ENCODE measurements at places on chromosomes 2 and 18.
A peak's percentile ranks its signal among the peaks of the same experiment; 100 is the strongest.

DNA sequence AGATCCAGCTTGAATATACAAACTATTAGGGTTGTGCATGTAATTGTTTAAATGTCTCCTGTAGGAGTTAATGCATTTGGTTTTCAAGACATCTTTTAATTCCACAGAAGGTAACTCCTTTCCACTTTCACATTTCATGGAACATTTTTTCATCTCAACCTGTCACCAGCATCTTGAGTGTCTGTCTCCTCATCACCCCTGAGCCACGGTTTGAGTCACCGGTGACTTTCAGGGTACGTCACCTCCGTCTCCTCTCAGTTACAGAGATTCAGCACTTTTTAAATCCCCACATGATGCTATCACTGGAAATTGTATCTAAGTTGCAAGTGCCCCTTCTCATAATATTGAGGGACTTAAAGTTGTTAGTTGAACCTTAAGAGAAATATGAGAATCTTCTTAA lies 25.3 kb downstream of the GPR55 start:
- no peak for DNase-seq

- peak; percentile 17 for DNase-seq
Observed at GRCh38 chr2:146661473-146662096, 1183.2 kb upstream of the ACVR2A start.

- no peak for DNase-seq
Observed at GRCh38 chr18:79736846-79737245, 57.2 kb downstream of the CTDP1 start.

DNA sequence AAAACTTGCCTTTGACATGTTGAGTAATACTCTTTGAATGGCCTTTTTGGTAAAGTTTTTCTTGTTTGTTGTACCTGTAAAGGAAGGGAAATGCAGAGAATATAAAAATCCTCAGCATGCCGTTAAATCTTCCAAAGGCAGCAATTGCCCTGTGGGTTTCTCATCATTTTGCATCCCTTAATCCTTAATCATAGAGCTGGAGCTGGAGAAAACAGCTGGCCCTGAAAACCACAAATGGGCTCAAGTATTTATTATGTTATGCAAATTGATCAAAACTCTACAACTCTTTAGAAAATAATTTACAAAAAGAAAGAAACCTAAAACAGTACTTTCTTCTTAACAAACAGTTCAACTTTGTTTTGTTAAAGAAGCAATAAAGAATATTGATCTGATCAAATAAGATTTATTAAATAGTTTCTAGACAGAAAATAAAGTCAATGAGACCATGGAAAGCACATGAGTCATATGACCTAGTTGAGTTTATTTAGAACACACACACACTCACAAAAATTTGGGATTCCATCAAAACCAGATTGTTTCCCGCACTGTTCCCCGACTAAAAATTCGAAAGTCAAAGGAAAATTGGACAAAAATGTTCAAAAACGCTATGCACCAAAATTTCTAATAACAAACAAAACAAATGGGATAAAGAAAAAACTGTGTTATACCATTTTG lies 309.0 kb downstream of the GULP1 start:
- peak; percentile 17 for DNase-seq

- DNase-seq, result no peak
Observed at GRCh38 chr2:39733070-39733674, 45.9 kb downstream of the THUMPD2 start.

DNA sequence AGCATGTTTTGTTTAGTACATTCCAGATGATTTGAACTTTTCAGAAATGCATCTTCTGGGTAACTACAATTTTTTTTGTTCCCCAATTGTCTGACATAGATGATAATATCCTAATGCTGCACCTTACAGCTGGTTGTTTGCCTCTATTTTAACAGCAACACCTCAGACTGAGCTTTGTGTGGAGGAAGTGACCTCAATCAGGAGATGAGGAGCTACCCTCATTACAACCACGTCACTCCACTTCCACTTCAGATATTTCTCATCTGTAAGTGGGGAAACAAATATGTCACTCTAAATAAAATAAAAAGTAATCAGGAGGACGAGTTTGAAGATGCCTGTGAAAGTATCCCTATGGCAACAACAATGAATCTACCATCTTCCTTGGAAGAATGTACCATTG lies 12.1 kb upstream of the SRSF7 start:
- no peak for DNase-seq

DNA sequence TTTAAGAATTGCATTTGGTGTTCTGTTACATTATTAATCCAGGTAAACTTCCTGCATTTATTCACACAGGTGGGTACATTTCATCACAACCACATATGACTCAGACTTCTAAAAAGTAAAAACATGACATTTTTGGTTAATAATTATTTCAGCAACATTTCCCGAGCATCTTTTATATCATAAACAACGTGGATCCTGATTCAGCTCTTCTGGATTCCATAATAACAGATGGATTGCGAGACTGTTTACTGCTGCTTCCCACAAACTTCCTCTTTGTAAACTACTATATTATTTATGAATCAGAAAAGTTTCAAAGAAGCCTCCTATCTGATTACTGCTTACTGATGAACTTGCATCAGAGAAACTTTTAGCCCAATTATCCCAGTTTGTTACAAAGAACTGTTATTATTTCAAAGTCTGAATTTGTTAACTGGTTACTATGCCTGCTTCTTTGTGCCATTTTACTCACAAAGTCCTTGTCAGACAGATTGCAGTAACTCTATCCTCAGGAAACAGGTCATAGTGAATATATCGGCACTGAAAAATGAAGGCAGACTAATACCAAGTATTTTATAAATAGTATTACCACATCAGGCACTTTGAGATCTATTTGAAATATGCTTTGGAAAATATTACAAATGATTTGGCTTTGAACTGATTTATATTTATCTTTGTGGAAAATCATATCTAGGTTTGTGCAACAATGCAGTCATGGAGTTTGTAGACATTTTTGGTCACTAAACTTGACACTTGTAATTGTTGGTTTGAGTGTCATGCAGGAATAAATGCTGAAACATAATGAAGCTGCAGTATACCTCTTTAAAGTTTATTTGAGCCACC lies 511.6 kb downstream of the PLCL1 start:
- no peak for DNase-seq

DNA sequence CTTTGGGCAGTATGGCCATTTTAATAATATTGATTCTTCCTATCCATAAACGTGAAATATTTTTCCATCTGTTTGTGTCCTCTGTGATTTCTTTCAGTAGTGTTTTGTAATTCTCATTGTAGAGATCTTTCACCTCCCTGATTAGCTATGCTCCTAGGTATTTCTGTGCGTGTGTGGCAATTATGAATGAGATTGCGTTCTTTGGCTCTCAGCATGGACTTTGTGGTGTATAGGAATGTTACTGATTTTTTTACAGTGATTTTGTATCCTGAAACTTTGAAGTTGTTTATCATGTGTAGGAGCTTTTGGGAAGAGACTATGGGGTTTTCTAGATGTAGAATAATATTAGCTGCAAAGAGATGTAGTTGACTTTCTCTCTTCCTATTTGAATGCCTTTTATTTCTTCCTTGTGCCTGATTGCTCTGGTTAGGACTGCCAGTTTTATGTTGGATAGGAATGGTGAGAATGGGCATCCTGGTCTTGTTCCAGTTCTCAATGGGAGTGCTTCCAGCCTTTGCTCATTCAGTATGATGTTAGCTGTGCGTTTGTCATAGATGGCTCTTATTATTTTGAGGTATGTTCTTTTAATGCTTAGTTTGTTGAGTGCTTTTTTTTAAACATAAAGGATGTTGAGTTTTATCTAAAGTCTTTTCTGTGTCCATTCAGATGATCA lies 27.0 kb upstream of the THUMPD2 start:
- DNase-seq, result no peak

DNA sequence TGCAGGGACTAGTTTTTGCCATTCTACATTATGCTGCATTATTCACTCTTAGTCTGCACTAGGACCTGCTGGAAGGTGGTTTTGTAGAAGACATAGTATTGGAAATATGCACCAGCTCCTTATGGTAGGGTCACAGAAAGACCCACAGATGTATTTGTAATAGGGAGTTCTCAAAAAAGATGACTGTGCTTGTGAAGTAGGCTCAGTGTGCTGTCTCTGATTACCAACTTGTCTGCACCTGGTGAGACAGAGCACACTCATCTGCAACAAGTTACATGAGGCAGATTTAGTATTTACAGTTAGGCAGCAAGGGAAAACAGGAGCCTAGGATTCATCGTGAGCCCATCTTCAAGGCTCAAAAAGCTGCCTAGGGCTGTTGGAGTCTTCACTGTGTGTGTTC lies 29.4 kb downstream of the RHBDD1 start:
- DNase-seq, result no peak

DNA sequence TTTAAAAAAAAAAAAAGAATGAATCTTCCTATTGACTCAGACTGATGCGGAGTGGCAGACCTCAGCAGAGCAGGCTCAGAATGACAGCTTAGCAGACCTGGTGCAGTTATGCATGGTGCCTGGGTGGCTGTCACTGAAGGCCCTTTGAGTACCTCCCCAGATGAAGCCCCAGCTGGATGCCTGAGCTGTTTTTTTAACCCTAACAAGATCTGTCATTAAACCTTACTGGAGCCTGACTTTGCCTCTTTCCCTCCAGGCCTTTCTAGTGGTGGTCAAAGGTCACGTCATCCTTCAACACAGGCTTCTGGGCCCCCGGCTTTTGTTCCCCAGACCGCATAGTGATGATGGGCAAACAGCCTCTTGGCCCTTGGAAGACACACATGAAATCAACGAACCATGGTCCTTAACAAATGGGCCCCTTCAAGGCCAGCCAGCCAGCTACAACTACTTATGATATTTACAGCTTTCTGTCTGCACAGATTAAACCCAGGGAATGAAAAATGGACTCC lies 138.3 kb upstream of the CYP1B1 start:
- DNase-seq, result no peak

GRCh38 chr2:168529054-168529833 lies 73.2 kb downstream of the CERS6 start:
- no peak for DNase-seq

DNA sequence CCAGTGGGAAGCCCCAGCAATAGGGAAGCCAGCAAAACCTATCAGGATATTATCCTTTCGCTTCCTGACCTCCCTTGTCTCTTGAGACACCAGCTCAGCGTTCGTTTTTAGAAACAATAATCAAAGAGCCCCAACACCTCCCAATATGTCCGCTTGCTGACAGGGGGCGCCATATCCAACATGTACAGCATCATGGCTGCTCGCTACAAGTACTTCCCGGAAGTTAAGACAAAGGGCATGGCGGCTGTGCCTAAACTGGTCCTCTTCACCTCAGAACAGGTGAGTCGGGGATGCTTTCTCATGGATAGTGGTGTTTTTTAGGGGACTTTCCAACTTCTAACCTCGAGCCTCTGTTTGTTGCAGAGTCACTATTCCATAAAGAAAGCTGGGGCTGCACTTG lies 28.7 kb downstream of the GAD1 start:
- no peak for DNase-seq

GRCh38 chr2:126953483-126953882 lies 54.8 kb downstream of the TEX51 start:
- no peak for DNase-seq

DNA sequence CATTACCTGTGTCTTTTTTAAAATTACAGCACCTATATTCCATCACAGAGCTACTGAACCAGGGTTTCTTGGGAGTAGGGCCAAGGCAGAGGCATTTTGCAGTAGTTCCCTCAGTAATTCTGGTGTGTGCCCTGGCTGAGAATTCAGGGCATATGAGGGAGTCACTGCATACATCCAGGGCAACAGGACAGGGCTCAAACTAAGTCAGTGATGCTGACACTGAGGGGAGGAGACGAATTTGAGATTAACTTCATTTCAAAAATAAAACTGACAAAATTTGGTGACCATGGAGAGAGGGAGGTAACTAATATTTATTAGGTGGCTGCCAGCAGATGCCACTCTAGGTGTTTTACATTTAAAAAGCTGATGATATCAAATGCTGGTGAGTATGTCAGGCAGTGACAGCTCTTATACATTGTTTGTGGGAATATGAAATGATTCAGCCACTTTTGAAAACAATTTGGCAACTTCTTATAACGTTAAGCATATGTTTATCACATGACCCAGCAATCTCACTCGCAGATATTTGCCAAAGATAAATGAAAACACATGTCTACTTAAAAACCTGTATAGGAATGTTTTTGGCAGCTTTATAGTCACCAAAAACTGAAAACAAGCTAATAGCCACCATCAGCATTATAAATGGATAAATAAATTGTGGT lies 20.3 kb downstream of the STRADB start:
- DNase-seq, result no peak

DNA sequence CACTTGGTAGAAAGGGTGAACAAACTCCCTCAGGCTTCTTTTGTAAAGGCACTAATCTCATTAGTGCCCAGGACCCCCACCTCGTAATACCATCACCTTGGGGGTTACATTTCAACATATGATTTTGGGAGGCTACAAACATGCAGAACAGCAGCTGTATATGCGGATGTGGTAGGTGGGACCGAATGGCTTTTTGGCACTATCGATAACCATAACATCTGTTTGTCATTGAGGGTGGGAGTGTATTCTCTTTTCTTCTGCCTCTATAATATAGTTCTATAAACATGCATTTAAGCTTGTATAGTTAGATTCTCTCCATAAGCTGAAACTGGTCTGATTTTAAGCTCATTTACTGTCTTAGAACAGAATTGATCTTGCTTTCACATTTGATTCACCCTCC lies 239.1 kb upstream of the BOD1L2 start:
- no peak for DNase-seq

DNA sequence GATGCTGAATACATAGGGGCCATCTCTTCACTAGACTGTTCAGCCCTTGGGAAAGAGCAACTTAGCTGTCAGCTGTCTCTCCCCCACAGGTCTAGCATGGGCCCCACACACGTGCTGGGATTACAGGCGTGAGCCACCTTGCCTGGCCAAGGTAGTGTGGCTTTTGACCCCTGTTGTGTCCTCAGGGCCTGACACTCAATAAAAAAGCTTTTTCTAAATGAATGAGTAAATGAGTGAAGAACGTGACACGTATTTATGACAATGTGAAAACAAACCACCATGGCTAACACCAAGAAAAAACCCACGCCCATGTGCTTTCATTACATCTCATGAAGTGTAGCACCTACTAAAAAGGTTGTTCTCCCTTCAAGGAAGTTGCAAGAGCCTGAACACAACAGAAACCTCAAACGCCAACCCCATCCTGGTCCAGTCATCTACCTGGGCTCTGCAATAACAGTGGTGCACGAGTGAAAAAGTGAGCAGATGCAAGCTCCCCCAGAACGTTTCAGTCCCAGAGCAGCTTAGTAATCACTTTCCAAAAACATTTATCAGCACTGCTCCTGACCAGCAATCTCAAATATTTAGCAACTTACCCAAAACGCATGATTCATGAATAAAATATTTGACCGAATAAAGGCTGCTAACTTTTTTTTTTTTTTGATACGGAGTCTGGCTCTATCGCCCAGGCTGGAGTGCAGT lies 3.4 kb downstream of the WDFY1 start:
- DNase-seq, result peak; percentile 69

DNA sequence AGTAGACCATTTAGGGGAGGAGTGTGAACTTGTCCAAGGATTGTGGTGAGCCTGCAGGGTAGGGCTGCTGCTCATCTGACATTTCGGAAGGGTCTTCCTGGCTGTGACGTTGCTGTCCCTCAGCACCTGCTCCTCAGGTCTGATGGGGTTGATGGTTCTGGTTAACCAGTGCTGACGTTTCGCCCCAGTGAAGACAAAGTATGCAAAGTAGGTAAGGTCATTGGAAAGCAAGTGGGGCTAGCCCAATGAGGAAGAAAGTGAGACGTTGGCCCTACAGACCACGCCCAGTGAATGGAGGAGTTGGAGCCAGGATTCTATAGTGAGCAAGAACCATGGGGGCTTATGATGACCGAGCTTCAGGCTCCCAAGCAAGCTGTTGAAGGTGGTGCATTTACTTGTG lies 33.4 kb upstream of the ZNF396 start:
- DNase-seq, result no peak

- no peak for DNase-seq
Observed at GRCh38 chr2:43715300-43716098, 39.3 kb upstream of the C1GALT1C1L start.

Measured in AG20443 (cell line).